ENCODE measurements at places on chromosomes 6 and 20.
A peak's percentile ranks its signal among the peaks of the same experiment; 100 is the strongest.

DNA sequence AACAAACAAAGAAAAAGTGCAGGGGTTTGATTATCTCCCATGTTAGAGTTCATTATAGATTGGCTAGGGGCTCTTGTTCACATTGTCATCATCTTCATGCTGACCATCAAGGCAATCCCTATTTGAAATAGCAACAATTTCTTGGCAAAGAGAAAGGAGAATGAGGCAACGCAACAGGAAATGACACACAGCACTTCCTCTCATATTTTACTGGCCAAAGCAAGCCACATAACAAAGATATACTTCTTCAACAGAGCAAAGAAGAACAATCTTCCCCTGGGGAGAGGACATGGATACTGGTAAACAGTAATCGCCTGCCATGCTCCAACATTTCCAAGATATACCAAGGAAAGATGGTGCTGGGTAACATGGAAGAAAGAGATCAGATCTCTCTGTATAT, 29.8 kb downstream of the EPM2A start:
- H3K4me3 ChIP-seq, result no peak overlapping the region
- peaks cover 6% of the 10 kb centered on the region for H3K4me1 ChIP-seq
- H3K36me3 ChIP-seq, result no peaks in the 10 kb centered on the region
- no peak for DNase-seq
- H3K27ac ChIP-seq, result no peak overlapping the region
- H3K27me3 ChIP-seq, result no peaks in the 10 kb centered on the region

- DNase-seq, result no peak
- no peaks in the 10 kb centered on the region for H3K36me3 ChIP-seq
- no peak overlapping the region for H3K27ac ChIP-seq
- H3K27me3 ChIP-seq, result peaks cover 3% of the 10 kb centered on the region
- H3K4me1 ChIP-seq, result peaks cover 18% of the 10 kb centered on the region
Observed at GRCh38 chr6:155041741-155042279, 46.7 kb downstream of the TIAM2 start.

- H3K27me3 ChIP-seq, result no peaks in the 10 kb centered on the region
- peak overlapping the region; percentile 92 for H3K27ac ChIP-seq
- peaks cover 25% of the 10 kb centered on the region for H3K36me3 ChIP-seq
- H3K4me3 ChIP-seq, result peak overlapping the region; percentile 95
- no peak for DNase-seq
Observed at GRCh38 chr6:142926177-142926493, 18.8 kb downstream of the HIVEP2 start.

GRCh38 chr20:51385646-51386530, 156.6 kb downstream of the NFATC2 start:
- H3K4me1 ChIP-seq, result peaks cover 67% of the 10 kb centered on the region
- H3K4me3 ChIP-seq, result no peak overlapping the region
- H3K36me3 ChIP-seq, result peaks cover 61% of the 10 kb centered on the region
- peak overlapping the region; percentile 81 for H3K27ac ChIP-seq
- no peaks in the 10 kb centered on the region for H3K27me3 ChIP-seq

DNA sequence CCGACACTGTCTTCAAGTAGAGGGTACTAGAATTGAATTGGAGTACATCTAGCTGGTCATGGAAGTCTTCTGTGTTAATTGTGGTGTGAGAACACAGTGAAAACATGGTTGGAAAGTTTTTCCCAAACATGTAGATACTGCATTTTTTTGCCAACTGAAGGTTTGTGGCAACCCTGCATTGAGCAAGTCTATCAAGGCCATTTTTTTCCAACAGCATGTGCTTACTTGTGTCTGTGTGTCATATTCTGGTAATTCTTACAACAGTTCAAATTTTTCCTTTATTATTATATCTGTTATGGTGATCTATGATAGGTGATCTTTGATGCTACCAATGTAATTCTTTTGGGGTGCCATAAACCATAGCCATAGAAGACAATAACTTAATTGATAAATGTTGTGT, 147.0 kb downstream of the MYB start:
- H3K27me3 ChIP-seq, result no peaks in the 10 kb centered on the region
- DNase-seq, result no peak
- no peak overlapping the region for H3K4me3 ChIP-seq
- no peak overlapping the region for H3K27ac ChIP-seq
- peaks cover 2% of the 10 kb centered on the region for H3K4me1 ChIP-seq

- H3K27ac ChIP-seq, result peak overlapping the region; percentile 66
- peaks cover 2% of the 10 kb centered on the region for H3K27me3 ChIP-seq
- no peak for DNase-seq
- H3K36me3 ChIP-seq, result peaks cover 42% of the 10 kb centered on the region
- H3K4me3 ChIP-seq, result no peak overlapping the region
Observed at GRCh38 chr20:48772183-48772976, 55.4 kb downstream of the PREX1 start.

Measured in activated CD4-positive, alpha-beta T cell treated with anti-CD3 and anti-CD28 coated beads, Interleukin-2, amount 10 ng/mL, durations not matched to agents 24 days and 14 days (primary cell).